ENCODE measurements at places on chromosomes 7 and 10.

- DNase-seq = no peak
Measured at GRCh38 chr7:17020250-17020649, 138.5 kb upstream of the AGR3 start.

GRCh38 chr10:83983578-83984255, 155.6 kb upstream of the GHITM start:
- peak; percentile 13 for DNase-seq

DNA sequence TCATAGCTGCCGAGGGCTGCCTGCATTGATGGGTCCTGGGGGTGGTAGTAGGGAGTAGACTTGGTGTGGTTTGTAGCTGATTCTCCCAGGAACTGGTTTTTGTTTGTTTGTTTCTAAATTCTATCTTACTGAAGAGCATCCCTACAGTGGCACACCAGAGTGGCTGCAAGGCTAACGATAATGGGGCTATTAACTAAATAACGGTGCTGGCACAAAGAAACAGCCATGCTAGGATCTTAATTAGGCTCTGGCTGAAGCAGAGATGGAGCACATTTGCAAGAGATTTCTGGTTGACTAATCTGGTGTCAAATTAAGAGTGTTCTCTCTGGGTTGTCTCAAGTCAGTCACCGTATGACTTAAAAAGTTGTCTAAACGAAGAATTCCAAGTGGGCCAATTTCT, 590.0 kb downstream of the NRG3 start:
- no peak for DNase-seq

DNA sequence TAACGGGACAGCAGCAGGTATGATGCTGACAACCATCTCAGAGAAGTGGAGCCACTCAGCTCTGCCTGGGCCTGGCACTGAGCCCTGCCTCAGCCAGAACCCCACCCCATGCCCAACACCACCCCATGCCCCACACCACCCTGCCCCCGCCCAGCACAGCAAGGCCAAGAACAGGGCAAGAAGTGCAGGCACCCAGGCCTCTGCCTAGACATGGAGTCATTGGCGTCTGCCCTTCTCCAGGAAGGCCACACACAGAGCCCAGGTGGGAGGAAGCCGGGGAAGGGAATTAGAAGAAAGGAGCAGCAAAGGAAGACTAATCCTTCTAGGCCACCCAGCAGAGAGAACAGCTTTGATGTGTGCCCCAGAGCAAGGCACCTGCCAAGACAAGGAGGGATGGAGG, 18.9 kb downstream of the CAMK2G start:
- DNase-seq = no peak

DNA sequence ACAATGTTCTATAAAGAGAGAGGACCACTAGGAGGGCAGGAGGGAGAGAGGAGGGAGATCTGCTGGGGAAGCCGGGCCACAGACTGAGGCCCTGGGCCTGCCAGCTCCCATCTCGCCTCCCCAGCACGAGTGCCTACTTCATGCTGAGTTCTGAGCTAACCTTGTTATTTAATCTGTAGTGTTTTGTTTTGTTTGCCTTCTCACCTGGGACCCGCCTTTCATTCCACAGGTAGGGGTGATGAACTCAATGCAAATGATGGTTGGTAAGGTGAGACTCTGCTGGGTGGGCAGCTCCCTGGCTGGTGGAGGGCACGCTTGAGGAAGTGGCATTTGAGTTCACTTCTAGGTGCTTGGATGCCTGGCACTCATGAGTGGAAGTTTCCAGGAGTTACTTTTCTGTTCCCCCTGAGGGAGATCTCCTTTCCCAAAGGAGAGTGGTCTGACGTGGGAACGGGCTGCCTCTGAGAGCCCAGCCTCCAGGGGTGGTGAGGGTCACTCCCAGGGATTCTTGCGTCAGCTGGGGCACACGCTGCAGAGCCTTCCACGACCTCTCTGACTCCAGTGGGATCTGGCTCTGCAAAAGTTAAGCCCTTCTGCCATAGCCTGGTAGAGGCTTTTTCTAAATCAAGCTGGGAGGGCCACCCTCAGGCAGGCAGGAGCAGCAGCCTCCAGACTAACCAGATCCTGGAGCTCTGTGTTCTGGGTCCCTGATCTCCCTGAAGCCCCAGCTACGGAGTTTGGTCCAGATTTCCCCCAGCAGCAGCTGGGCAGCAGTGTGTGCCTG, 22.4 kb downstream of the UBTD1 start:
- DNase-seq = no peak

- peak; percentile 1 for DNase-seq
Measured at GRCh38 chr7:137209151-137209817, 134.2 kb downstream of the PTN start.

DNA sequence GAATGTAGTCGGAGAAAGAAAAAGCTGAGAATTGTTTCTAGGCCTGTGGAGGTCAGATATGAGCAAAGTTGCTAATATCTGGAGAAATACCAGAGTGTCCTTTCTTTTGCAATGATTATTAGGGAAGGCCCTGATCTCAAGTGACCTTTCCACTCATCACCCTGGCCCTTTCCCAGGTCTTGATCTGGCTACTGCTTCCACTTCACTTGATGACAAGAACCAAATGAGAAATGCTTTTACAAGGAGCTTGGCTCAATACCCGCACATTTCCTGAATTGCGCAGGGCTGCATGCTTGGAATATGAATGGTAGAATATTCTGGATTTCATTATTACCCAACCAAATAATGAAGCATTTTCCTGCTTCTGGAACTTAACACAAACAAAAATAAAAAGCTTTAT, 104.6 kb downstream of the ITGB8 start:
- DNase-seq = peak; percentile 3

GRCh38 chr7:91883676-91884362, 3.3 kb upstream of the MTERF1 start:
- DNase-seq = no peak

DNA sequence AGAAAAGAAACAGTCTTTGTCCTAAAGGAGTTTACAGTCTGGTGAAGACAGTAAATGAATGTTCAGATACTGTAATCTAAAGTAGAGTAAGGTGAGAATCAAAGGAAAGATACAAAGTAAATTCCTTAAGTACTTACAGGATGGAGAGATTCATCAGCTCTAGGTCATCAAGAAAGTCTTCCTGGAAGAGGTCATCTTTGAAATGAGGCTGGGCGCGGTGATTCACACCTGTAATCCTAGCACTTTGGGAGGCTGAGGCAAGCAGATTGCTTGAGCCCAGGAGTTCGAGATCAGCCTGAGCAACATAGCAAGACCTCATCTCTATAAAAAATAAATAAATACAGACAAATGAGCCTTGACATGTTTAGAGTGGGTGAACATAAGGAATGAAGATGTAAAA, 18.3 kb downstream of the FHIP2A start:
- DNase-seq = no peak

GRCh38 chr7:151409667-151410404, at the start of gene WDR86:
TSS of gene WDR86 (minus strand) at chr7:151410038. CDS start at chr7:151409589, 449 bp downstream.
- no peak for DNase-seq

- peak; percentile 95 for DNase-seq
Measured at GRCh38 chr10:60426425-60426824, 36.8 kb upstream of the ANK3 start.

GRCh38 chr7:13880789-13881188, 108.7 kb downstream of the ETV1 start:
- peak; percentile 83 for DNase-seq

GRCh38 chr7:16685535-16685934, 39.6 kb downstream of the BZW2 start:
- no peak for DNase-seq

DNA sequence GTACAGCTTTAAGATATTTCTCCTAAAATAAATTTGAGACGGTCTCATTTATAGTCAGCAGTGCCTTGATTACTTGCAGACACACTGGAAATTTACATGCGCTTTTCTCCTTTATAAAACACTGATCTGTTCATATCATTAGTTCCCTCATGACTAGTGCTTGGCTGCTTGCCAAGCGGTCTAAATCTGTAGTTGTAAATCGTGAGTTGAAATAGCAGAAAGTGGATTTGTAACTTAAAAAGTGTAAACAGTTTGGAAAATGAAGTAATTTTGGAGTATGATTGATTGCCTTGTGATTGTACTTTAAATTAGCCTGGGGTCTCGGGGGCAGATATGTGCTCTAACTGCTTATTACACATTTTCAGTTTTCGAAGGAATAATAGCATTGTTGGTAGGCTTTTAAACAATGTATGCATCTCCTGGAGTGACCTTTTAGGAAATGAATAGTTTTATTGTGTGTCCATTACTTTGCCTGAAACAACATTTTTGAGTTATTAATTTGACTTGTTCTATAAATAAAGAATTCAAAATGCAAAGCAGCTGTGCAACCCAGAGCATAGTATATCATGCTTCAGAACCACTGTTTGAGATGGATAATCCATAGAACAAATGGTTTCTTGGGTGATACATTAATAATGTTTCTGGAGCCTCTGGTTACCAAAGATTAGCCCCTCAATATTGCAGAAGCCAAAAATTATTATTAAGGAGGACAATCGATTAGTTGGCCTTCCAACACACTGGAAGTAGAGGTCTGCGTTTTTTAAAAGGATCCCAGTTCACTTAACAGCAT, 73.3 kb downstream of the ARID5B start:
- peak; percentile 78 for DNase-seq

- DNase-seq = no peak
Measured at GRCh38 chr10:49001870-49002672, 62.4 kb upstream of the LRRC18 start.

- peak; percentile 86 for DNase-seq
Measured at GRCh38 chr10:16966991-16967865, 150.0 kb upstream of the RSU1 start.

GRCh38 chr10:130551676-130552075, 415.5 kb downstream of the GLRX3 start:
- no peak for DNase-seq

- no peak for DNase-seq
Measured at GRCh38 chr7:142380069-142380468, 122.2 kb upstream of the PRSS58 start.

DNA sequence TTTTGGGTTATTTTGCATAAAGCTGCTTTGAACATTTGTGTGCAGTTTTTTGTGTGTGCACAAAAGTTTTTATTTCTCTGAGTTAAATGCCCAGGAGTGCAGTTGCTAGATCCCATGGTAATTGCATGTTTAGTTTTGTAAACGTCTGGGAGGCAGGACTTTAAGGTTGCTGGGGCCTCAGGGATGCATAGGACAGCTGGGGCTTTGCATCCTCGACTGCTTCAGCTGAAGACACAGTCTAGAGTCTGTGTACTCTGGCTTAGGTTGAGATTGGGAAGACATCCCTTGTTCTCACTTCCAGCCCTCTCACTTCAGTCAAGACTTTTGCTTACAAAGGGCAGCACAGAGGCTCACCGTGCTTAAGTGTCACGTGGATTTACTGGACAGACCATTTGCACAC, 94.5 kb upstream of the INSYN2A start:
- DNase-seq = no peak

DNA sequence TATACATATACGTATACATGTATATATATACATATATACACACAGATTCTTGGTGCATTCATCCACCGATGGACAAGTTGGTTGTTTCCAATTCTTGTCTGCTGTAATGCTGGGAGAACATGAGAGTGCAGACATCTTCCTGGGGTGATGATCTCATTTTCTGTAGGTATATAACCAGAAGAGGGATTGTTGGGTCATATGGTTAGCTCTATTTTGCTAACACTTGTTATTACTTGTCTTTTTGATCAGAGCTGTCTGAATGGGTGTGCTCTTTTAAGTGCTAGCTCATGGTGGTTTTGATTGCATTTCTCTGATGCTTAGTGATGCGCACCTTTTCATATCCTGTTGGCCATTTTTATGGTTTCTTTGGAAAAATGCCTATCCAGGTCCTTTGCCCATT, 106.4 kb downstream of the TAX1BP1 start:
- peak; percentile 21 for DNase-seq

GRCh38 chr7:98086281-98086718, 20.4 kb upstream of the LMTK2 start:
- no peak for DNase-seq

- no peak for DNase-seq
Measured at GRCh38 chr7:1246871-1247526, 14.3 kb downstream of the UNCX start.

- DNase-seq = peak; percentile 0
Measured at GRCh38 chr10:105068497-105068896, 427.4 kb downstream of the SORCS3 start.

- DNase-seq = no peak
Measured at GRCh38 chr7:70006261-70006920, 408.1 kb downstream of the AUTS2 start.

DNA sequence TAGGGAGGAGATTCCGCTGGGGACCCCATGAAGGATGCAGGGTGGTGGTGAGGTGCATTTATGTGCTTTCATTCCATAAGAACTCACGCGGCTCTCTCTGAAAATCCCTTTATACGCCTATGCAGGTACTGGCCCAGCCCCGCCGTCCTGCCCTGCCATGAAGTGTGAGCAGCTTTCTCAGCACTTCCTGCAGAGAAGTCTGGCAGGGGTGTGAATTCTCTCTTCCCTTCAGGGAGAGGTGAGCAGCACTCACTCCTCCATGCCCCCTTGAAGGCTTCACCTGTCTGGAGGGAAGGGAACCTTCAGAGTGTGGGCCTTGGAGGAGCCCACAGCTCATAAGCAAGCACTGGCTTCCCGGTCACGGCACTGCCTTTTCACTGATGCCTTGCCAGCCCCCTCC, 34.0 kb downstream of the PPP2R2D start:
- no peak for DNase-seq

DNA sequence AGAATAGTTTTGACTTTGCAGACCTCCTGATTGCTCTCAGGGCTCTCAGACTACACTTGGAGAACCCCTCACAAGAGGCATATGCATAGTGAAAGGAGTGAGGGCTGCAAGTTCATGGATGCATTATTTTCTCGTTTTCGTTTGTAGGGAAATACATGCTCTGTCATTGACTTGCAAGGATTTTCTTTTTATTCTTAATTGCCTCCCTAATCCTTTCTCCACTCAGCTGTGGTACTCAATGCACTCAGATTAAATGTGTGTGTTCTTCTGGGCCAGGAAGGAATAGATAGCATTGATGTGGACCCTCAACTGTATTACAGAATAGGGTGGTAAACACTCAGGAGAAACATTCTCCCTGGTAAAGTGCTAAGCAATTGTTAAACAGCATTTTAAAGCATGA, 188.7 kb downstream of the CACNB2 start:
- DNase-seq = no peak

GRCh38 chr7:8146106-8146787, 115.7 kb downstream of the ICA1 start:
- no peak for DNase-seq

DNA sequence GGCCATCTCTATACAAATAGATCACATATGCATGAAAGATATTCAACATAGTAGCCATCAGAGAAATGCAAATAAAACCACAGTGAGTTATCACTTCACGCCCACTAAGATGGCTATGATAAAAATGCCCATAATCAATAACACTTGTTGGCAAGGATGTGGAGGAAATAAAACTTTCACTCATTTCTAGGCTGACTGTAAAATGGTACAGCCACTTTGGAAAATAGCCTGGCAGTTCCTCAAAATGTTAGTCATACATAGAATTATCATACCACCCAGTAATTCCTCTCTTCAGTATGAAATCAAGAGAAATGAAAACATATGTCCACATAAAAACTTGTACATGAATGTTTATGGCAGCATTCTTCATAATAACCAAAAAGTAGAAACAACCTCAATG, 324.9 kb downstream of the LRRTM3 start:
- no peak for DNase-seq

DNA sequence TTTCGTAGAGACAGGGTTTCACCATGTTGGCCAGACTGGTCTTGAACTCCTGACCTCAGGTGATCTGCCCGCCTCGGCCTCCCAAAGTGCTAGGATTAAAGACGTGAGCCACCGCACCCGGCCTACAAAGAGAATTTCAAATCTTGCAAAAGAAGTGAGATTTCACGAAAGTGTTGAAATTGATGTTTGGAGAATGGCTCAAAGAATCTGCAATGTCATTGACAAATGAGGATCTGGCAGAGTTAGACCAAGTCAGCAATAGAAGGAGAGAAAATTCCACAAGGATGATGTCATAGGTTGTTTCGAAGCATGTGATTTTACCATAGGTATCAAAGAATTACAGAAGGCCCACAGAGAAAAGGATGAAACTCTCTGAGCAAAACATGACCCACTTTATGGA, 71.7 kb downstream of the LYZL2 start:
- DNase-seq = peak; percentile 87
